Mesothelial cell of epicardium (in vitro differentiated cells): ENCODE measurements at places on chromosomes 12 and 14.

- H3K27ac ChIP-seq, result peak within 1 kb of the TSS; percentile 60
- H3K4me1 ChIP-seq, result peaks cover 35% of the 10 kb centered on the region
- H3K4me3 ChIP-seq, result peak within 1 kb of the TSS; percentile 72
- peaks cover 55% of the 10 kb centered on the region for H3K27me3 ChIP-seq
Measured at GRCh38 chr12:6200256-6201212, at the start of gene CD9. Gene CD9, plus strand, starts transcription at chr12:6200400. Its CDS starts 100 bp downstream, at chr12:6200500.

GRCh38 chr12:132702640-132703039 lies 8.0 kb upstream of the PGAM5 start:
- DNase-seq, result no peak
- no peak overlapping the region for H3K4me3 ChIP-seq
- no peaks in the 10 kb centered on the region for H3K27me3 ChIP-seq
- H3K4me1 ChIP-seq, result no peaks in the 10 kb centered on the region
- H3K36me3 ChIP-seq, result peaks cover 13% of the 10 kb centered on the region

DNA sequence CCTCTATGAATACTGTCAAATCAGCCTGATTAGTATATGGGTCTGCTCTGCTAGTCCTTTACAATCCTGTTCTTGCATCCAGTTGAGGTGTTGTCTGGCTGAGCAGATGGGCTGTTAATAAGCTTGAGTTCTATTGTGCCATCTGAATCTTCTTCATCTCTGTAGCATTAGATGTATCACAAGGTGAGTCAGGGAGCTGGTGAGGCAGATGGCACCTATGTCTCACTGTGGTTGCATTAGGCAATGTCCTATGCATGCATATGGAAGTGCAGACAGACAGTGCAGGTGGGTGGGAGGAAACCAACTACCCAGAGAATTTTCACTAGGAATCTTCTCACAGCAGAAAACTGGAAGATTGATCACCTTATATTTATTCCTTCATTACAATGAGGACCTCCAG lies 165.7 kb upstream of the STXBP6 start:
- no peaks in the 10 kb centered on the region for H3K36me3 ChIP-seq
- H3K4me1 ChIP-seq, result no peaks in the 10 kb centered on the region
- no peak overlapping the region for H3K27ac ChIP-seq
- DNase-seq, result no peak
- no peak overlapping the region for H3K4me3 ChIP-seq

DNA sequence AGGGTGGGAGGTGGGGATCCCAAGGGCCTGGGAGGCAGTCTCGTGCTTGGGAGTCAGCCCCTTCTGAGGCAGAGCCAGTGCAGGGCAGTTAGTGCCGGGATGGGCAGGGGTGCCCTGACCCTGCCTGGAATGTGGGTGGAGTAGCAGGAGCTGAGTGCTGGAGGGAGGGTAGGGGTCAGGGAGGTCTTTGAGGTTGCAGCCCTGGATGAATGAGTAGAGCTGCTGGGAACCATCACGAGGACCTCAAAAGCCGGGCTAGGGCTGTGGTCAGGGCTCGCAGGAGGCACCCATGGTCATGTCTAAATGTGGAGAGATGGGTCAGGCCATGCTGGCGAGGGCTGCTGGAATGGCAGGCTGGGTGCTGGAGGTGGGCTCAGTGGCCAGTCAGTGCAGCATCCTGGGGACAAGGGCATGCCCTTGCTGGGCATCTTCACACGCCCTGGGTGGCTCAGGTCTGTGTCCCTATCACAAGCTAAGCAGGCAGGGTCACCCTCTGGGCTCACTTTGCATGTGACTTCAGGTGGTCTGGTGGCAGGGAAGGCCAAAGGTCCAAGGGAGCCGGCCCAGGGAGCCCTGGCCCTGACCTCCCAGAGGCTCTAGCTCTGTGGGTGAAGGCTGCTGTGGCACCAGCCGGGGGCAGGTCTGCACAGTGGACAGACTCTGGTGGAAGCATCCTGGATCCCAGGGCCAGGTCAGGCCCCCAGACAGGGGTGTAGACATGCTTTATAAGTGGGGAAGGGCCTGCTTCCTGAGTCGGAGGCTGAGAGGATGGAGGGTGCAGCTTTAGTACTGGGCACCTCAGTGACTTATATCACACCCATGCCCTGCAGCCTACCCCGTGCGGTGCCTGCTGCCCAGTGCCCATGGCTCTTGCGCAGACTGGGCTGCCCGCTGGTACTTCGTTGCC lies 24.5 kb downstream of the PAPLN start:
- H3K4me3 ChIP-seq, result no peak overlapping the region
- no peaks in the 10 kb centered on the region for H3K27me3 ChIP-seq
- H3K4me1 ChIP-seq, result no peaks in the 10 kb centered on the region
- H3K27ac ChIP-seq, result no peak overlapping the region
- no peaks in the 10 kb centered on the region for H3K36me3 ChIP-seq

DNA sequence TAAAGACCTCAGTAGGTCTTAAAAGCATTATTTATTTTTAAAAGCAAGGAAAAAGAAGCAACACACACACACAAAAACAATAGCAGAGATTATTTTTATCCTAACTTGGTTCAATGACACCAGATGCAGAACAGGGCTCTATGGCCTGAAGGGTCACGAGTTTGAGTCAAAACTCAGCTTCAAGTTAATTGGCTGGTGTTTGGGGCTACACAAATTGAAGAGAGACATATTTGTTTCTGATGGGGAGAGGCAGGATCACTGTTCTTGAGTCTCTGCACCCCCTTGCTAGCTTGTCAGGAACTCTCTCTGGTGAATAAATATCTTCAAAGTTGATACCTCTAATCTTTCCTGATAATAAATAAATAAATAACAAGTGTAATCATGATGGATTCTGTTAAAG lies 466.1 kb downstream of the PRKD1 start:
- no peak overlapping the region for H3K27ac ChIP-seq
- H3K36me3 ChIP-seq, result no peaks in the 10 kb centered on the region
- H3K4me1 ChIP-seq, result no peaks in the 10 kb centered on the region
- peaks cover 18% of the 10 kb centered on the region for H3K27me3 ChIP-seq

DNA sequence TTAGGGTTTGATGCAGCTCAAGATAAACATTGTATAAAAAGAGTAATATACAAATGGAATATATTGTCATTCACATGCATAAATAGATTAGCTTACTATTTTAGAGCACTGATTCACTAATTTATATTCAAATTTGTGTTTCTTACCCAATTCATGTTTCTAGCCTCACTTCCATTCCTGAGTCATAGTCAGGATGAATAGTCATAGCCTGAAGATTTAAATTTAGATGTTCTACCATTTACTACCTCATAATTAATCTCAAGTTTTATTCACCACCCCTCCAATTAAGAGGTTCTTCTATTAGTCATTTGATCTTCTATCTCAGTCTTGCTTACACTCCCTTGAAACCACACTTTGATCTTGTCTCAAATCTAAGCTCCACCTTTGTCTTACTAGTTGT lies 38.7 kb downstream of the ANO4 start:
- H3K27ac ChIP-seq, result no peak overlapping the region
- no peak for DNase-seq
- H3K4me3 ChIP-seq, result no peak overlapping the region
- peaks cover 7% of the 10 kb centered on the region for H3K4me1 ChIP-seq

DNA sequence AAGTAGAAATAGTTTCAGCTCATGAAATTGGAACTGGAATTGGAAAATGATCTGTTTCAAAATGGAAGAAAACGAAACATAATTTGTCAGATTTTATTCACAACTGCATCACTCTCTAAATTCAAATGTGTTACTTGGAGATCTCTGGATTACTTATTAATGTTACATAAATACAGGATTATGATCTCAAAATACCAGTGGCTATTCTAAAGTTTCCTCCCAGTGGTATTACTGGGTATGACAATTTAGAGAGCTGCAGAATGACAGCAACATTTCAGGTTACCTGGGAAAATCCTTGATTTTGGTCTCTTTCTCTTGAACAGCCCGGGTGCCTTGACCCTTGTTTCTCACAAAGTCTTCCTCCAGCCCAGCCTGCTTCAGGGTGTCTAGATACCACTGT lies 14.2 kb downstream of the FAM161B start:
- H3K27ac ChIP-seq, result no peak overlapping the region
- peaks cover 21% of the 10 kb centered on the region for H3K36me3 ChIP-seq

DNA sequence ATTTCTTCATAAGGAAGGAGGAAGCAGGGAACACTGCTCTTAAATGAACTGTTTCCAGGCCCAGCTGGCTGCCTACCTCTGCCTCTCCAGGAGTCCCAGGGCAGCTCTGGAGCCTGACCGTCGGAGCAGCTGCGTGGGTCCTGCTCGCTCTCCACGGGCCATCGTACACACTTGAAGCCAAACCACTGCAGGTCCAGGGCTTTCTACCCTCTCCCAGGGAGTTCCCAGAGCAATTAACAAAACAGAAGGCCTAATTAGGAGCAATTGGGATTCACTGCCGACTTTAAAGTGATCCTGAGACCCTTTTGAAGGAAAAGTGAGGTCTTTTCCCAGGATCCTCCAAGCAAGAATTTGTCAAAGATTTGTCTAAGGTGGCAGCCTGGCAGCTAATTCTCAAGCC lies 76.9 kb downstream of the OTX2 start:
- H3K4me3 ChIP-seq, result no peak overlapping the region
- H3K36me3 ChIP-seq, result no peaks in the 10 kb centered on the region
- peaks cover 46% of the 10 kb centered on the region for H3K27me3 ChIP-seq
- peaks cover 4% of the 10 kb centered on the region for H3K4me1 ChIP-seq
- no peak for DNase-seq

DNA sequence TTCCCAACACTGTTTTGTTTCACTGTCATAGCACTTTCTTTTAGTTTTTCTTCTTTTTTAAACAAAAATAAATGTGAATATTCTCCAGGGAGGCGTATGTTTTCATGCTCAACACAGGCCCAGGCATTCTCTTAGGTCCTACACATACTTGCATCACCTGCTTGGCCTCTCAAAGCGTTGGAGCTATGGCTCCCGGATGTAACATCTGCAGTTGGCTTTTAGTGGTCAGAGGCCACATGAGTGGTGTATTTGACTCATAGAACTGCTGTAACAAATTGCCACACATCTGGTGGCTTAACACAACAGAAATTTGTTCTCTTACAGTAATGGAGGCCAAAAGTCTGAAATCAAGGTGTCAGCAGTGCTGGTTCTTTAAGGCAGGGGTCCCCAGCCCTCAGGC lies 44.6 kb upstream of the VRK1 start:
- H3K4me3 ChIP-seq, result no peak overlapping the region
- no peak overlapping the region for H3K27ac ChIP-seq
- no peak for DNase-seq
- H3K36me3 ChIP-seq, result no peaks in the 10 kb centered on the region

DNA sequence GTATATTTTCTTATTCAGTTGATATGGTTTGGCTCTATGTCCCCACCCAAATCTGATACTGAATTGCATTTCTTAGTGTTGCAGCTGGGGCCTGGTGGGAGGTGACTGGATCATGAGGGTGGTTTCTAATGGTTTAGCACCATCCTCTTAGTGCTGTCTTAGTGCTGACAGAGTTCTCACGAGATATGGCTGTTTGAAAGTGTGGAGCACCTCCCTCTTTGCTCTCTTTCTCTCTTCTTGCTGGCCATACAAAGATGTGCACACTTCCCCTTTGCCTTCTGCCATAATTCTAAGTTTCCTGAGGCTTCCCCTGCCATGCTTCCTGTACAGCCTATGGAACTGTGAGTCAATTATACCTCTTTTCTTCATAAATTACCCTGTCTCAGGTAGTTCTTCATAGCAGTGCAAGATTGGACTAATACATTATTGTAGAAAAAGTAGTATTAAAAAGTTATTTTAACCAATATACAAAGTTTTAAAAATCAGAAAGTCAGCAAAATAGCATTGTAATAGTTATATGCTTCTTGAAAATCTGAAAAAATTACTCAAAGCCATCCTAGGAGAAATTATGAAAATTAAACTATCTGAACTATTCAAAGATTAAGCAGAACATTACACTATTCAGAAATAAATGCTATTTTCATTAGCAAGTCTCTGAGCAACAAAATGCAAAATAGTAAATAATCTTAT lies 84.1 kb downstream of the PPP1R12A start:
- DNase-seq, result no peak
- H3K36me3 ChIP-seq, result peaks cover 26% of the 10 kb centered on the region
- no peaks in the 10 kb centered on the region for H3K27me3 ChIP-seq
- H3K27ac ChIP-seq, result no peak overlapping the region

DNA sequence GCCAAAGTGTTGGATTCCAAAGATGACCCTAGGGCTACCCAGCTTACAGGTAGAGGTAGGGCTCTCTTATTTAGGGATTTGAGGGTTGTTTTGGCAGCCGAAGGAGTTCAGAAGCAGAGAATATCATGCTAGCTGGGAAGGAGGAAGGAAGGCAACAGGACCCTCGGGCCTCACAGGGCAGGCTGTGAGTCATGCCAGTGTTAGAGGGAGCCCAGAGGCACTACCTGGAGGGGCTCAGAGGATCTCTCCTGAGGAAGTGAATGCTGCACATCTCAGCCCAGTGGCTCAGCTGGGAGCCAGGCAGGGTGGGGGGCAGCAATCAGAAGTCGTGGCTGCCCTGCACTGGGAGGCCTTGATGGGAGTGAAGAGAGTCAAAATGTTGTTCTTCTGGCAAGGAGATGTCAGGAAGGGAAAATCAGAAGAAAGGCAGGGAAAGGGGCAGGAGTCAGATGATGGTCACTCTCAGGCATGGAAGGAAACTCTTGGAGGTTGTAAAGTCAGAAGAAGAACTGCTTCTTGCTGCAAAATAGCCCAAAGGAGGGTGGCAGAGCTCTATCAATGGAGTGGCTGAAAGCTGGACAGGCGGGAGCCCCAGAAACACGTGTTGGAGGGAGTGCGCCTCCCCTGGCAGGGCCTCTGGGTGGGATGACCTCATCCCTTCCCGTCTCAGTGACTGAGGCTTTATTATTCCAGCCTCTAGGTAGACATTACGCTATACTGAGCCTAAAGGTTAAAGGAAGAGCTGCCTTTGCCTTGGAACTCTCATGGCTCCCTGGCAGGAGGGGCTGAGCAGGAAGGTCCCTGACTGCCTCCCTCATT lies 141.3 kb downstream of the SMOC1 start:
- H3K36me3 ChIP-seq, result no peaks in the 10 kb centered on the region
- H3K4me1 ChIP-seq, result peaks cover 11% of the 10 kb centered on the region
- H3K27ac ChIP-seq, result no peak overlapping the region
- peaks cover 14% of the 10 kb centered on the region for H3K27me3 ChIP-seq

- DNase-seq, result no peak
- H3K4me3 ChIP-seq, result no peak overlapping the region
- H3K27me3 ChIP-seq, result peaks cover 2% of the 10 kb centered on the region
- no peaks in the 10 kb centered on the region for H3K36me3 ChIP-seq
- H3K4me1 ChIP-seq, result peaks cover 13% of the 10 kb centered on the region
- no peak overlapping the region for H3K27ac ChIP-seq
Measured at GRCh38 chr14:22557846-22558220, 31.2 kb downstream of the DAD1 start.

DNA sequence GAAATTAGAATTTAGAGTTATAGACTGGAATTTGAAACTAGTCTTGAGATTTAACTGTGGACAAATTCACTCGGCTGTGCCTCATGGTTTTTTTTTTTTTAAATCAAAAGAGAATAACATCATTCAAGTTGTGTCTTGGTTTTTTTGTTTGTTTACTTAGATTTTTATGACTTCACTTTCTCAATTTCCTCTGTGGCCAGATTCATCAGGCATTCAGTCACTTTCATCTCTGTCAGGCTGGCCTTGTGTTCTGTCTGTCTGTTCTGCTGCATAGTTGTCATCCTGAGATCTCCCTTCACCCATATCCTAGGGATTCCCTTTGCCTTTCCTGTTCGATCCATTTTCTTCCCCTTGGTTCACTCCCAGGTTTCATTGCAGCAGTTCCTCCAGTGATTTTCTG lies 10.0 kb downstream of the MARK3 start:
- no peak for DNase-seq
- peak overlapping the region; percentile 4 for H3K27ac ChIP-seq
- no peak overlapping the region for H3K4me3 ChIP-seq
- peaks cover 40% of the 10 kb centered on the region for H3K4me1 ChIP-seq
